Bladder microvascular endothelial cell (primary cell): ENCODE measurements at places on chromosomes 4 and X. TPM values are rescaled to one million over a fixed set of nuclear protein-coding genes. Genes with fewer than 3 reads are reported as not detected.

OTC gene
- 0.69 TPM in 1 of 2 replicates, not detected in the other for total RNA-seq

MCF2 gene
- total RNA-seq = under 0.01 and 0.06 TPM in 2 replicates

IBSP gene
- not detected in 2 replicates for total RNA-seq

SLC6A14 gene
- not detected in 2 replicates for total RNA-seq

ITIH6 gene
- total RNA-seq = not detected in 2 replicates

RPL34 gene
- total RNA-seq = 596 and 679 TPM in 2 replicates

PAGE1 gene
- total RNA-seq = not detected in 2 replicates

TMSB15B gene
- 1.9 and 5.7 TPM in 2 replicates for total RNA-seq

CT47B1 gene
- not detected in 2 replicates for total RNA-seq

CHRDL1 gene
- total RNA-seq = not detected in 2 replicates
